RWPE1 (cell line): ENCODE measurements at places on chromosomes 5 and 9.

DNA sequence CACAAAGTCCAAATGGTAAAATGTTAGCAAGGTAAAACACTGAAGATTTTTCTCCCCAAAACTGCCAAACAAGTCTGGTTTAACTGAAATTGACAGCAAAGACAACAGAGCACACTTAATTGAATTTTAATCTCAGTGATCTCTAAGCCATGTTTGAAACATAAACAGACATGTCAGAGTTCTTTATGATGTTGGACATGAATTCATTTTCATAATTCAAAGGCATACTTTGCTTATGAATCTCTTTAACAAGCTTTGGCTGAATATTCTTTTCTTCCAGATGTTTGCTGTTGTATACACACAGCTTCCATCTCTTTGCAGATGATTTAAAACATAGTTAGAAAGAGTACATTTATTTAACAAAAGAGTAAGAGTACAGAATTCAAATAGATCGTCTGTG lies 509.1 kb downstream of the RAB3C start:
- no peak for DNase-seq

- DNase-seq, result peak; percentile 28
Measured at GRCh38 chr9:20197976-20198685, 409.3 kb upstream of the SLC24A2 start.

- no peak for DNase-seq
Measured at GRCh38 chr9:132942541-132943182, 1.8 kb downstream of the TSC1 start.

- DNase-seq, result peak; percentile 35
Measured at GRCh38 chr5:130871346-130872086, 293.5 kb downstream of the HINT1 start.

DNA sequence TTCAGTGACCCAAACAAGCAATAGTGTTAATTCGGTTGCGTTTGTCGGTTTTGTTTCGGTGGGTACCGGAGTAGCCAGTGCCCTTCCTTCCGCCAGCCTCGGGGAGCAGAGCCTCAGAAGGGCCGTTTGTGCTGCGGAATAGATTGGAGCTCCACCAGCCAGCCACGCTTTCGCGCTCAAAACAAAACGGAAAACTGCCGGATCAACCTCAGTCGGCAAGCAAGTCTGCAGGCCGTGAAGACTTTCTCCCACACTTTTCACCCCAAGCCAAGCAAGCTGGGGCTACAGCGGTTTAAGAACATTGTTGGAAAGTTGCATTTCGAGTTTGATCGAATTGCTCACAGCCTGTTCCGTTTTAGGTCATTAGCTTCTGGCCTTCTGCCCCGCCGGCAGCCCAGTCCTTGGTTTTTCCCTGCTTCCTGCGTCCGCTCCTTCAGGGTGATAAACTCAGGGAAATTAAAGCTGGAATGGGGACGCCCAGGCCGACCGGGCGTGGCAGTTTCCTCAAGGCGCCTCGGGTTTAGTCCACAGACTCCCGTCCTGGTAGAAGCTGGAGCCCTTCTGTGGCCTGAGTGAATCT lies 803 bp upstream of the CCNO start:
- peak; percentile 52 for DNase-seq

DNA sequence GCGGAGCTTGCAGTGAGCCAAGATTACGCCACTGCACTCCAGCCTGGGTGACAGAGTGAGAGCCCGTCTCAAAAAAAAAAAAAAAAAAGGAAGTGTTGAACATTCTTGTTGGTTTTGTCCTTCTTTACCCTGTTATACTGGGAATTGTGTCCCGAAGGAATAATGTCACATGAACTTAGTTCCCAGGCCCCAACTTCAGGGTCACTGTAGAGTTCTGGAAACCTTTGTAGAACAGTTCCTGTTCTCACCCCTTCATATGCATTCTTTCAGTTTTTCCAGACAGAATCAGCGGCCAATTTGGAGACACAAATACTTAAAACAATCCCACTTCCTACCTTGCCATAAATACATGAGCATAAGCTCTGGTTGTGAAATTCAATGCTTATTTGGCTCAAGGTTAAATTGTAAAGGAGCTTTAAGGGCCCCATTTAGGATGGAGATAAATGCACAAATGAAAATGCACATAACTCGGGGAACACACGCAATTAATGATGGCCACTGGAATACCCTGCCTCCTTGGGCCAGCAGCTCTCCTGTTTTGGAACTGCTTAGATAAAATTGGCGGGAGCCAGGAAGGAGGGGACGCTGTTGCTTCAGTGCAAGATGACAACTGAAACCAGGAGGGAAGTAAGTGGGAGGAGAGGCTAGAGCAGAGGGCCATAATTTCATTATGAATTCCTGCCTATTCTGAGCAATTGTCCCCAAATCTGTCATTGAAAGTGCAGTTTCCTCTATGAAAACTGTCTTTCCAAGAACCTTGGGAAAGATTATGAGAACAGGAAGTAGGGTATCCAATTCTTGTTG lies 153.7 kb downstream of the FGF1 start:
- no peak for DNase-seq

DNA sequence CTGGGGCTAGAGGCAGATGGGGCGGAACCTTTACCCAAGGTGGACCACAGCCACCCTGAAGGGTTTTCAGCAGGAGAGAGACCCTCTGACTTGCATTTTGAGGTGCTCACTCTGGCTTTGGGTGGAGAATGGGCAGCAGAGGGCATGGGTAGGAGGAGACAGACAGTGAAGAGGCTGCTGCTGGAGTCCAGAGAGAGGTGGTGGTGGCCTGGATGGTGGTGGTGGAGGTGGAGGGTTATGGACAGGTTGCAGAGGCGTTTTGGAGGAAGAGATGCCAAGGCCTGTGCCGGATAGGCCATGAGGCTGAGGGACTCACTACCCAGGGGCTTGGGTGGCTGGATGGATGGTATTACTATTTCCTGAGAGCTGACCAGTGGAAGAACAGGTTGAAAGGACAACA lies 46.1 kb upstream of the CDKN2AIPNL start:
- DNase-seq, result no peak

GRCh38 chr5:180287868-180288267 lies 4.0 kb downstream of the MAPK9 start:
- no peak for DNase-seq
